CD4-positive, alpha-beta T cell treated with Interleukin-17A for 1 hour (primary cell): ENCODE measurements at places on chromosomes 1 and 21.

- no peak for DNase-seq
These were observed 30.3 kb downstream of the SMYD3 start for GRCh38 chr1:246476771-246477170.

GRCh38 chr1:116273042-116273783 lies 99.8 kb upstream of the ATP1A1 start:
- no peak for DNase-seq

DNA sequence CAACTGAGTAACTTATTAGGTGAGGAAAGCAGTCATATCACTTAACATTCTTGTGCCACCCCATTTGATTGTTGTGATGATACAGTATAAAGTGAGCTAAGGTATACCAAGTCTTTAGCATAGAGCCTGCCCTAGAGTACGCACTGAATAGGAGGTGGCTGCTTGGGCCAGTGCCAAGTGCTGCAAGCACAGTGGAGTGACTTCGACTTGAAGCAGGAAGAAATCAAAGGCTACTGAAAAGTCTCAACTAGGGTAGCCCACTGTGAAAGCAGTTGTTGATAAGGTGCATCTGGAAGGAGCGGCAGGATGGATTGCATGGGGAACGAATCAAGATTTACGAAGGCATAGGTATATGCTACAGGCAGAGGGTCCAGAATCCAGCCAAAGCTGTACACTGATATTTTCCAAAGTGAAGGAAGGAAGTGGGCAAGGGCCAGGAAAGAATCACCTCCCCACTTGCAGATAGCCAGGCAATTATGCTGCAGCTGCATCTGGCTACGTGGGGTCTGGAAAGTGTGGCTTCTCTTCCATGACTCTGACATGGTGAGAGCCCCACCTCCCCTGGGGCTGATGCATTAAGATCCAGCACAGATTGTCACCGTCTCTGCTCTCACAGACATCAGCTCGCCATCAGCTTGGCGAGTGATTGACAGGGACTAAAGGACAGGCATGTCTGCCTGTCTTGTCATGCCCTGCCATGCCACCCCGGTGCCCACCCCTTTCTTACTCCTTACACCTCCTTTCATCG lies 287.0 kb upstream of the PLXNA2 start:
- no peak for DNase-seq

DNA sequence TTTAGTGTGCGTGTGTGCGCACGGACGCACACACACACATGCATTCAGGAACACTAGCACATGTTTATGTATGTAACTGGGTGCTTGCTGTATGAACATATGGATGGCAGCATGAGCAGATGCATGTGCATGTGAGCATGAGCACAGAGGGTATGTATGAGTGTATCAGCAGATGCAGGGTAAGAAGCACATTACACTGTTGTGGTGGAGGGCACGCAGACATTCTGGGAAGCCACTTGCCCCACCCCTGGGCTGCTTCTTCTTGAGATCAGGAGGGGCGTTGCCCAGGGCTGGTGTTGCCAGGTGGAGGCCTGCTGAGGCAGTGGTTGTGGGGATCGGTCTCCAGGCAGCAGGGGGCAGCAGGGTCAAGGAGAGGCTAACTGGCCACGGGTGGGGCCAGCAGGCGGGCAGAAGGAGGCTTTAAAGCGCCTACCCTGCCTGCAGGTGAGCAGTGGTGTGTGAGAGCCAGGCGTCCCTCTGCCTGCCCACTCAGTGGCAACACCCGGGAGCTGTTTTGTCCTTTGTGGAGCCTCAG lies 3.9 kb upstream of the P3R3URF start:
- no peak for DNase-seq

DNA sequence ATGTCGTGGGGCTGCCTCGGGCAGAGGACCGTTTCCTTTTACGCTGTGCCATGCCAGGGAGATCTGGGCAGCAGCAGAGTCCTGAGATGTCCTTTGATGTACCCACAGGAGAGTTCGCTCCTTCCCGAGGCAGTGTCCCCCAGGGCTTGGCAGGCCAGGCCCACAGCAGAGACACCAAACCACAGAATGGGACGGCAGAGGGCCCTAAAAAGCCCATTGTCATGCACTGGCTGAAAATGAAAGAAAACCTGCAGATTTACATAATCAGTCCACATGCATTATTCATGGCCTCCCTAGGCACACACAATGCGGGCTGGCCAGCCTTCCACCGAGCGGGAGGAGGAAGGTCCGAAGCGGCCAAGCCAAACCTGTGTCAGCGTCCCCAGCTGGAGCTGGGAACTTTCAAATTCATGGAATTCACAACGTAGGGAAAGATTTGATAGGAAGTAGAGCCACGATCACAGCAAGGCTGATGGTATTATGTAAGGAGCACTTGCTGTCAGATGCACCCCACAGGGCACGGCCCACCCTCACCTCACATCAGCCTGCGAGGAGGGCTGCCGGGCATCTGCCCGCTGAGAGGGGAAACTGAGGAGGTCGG lies 25.3 kb upstream of the EFHD2 start:
- DNase-seq: no peak

DNA sequence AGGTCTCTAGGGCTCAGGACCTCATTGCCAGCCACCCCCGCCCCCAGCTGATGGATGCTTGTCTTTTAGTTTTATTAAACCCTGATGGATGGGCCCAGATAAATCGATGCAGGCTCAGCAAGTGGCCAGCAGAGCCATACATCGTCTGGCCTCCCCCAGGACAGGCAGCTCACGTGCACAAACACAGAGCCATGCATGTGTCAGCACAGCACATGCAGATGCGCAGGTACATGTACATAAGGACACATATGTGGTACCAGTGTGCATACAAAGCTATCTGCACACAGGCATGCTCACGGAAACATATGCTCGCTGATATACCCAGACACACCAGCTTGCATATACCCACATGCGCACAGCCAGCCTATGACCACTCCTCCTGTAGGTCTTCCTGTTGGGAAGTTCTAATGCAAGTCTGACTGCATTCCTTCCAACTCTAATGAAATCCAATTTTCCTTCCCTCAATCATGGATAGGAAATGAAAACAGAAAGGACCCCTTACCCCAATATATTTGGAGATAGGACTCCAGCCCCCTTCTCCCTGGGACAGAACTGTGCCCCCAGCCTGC lies 897 bp downstream of the COL16A1 start:
- DNase-seq: no peak
